ENCODE measurements at places on chromosomes 11 and 22.

DNA sequence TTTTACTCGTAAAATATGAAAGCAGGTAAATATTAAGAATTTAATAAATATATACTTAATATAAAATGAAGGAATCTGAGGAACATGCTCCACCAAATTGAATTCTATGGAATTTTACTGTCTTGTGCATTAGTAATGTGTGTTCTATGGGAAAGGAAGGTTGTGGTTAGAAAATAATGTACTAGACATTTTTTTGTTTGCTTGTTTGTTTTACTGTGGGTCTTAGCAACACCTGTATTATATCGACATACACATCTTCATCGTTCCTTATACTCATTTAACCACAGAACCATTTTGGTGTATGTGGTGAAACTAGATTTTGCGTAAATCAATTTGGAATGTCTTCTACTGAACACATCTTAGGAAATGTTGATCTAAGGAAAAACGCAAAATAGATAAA is 114.1 kb upstream of the MTMR2 start:
- DNase-seq: no peak

DNA sequence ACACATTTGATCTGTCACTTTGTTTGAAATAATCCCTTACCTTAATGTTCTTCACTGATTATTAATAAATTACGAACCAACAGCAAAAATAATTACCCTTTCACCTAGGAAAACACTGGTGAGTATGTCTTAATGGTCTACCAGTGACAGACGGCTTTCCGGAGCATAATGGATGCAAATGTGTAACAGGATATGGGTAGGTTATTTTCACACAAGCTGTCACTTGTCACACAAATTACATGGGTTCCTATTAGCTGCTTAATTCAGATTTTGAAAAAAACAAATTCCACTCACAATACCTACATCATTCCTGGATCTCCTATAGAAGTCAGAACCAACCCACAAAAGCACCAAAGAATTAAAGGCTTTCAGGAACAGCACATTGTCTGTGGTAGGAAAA is 127.9 kb downstream of the WT1 start:
- no peak for DNase-seq

- peak; percentile 65 for DNase-seq
Observed at GRCh38 chr22:29369460-29369859, 18.9 kb downstream of the AP1B1 start.

- DNase-seq: no peak
Observed at GRCh38 chr22:48098243-48098920, 1335.9 kb downstream of the TBC1D22A start.

DNA sequence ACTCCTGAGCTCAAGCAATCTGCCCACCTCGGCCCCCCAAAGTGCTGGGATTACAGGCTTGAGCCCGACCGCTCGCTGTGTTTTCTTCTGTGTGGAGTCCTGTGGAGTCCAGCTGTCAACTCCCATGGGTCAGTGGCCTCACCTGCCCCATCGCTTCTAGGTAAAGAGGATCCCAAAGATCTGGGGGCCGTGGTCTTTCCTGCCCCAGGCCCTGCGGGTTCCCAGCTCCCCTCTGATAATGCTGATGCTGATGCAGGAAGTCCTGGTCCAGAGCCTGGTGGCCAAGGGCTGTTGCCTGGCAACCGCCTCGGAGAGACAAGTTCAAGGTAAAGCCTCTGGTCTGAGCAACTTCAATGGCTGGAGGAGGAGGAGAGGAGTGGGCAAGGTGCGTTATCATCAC is 9.6 kb downstream of the SSTR3 start:
- DNase-seq: no peak

DNA sequence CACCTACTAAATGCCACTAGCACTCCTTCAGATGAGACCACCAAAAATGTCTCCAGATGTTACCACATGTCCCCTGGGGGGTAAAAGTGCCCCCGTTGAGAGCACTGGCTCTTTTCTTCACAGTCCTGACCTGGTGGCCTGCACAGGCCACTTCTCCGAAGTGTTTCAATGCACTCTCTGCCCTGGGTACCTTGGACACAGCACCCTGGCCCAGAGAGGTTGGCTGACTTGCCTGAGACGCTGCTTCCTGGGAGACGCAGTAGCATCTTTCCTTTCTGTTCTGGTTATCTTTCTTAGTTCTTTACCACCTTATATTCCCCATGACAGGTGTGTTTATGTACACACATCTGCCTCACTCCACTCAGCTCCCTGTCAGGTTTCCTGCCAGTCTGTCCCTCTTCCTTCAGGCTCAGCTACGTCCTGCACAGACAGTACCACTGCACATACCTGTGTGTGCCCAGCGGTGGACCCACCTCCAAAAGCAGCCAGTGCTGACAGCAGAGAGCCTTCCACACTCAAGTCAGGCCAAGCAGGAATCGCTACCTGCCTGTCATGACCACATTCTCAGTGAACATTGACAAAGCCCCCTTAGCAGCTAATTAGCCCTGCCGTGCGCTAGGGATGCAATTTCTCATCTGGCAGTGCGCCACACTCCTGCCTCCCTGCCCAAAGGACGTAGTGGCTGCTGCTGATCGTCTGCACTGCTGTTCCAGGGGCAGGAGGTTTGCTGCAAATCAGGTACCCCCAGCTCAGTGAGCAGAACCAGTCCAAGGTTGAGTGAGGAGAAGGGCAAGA is 39.0 kb downstream of the FAM83F start:
- DNase-seq: no peak

DNA sequence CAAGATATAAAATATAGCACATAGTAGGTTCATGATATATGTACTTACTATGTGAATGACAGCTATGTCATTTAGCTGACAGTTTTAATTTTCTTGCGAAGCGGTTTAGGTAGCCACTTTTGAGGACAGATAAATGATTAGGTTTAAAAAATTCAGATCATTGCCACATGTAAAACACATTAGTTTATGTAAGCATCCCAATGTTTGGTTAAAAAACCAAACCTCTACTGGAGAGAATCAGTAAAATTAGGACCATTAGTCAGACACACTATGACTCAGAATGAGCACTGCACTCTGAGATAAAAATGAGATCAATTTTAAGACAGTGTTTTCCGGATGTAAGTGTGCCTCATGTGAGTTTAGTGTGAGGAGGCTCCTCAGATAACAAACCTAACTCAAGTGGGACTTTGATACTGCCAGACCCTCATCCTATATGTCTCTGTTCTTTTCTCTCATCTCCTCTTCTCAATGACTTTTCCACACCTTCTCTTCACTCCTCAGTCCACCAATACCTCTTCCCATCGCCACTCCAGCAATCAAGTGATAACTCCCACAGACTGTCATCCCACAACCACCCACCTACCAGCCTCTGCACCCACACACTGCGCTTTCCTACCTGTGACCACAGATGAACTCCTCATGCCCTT is 6.8 kb upstream of the OR2AT4 start:
- no peak for DNase-seq

DNA sequence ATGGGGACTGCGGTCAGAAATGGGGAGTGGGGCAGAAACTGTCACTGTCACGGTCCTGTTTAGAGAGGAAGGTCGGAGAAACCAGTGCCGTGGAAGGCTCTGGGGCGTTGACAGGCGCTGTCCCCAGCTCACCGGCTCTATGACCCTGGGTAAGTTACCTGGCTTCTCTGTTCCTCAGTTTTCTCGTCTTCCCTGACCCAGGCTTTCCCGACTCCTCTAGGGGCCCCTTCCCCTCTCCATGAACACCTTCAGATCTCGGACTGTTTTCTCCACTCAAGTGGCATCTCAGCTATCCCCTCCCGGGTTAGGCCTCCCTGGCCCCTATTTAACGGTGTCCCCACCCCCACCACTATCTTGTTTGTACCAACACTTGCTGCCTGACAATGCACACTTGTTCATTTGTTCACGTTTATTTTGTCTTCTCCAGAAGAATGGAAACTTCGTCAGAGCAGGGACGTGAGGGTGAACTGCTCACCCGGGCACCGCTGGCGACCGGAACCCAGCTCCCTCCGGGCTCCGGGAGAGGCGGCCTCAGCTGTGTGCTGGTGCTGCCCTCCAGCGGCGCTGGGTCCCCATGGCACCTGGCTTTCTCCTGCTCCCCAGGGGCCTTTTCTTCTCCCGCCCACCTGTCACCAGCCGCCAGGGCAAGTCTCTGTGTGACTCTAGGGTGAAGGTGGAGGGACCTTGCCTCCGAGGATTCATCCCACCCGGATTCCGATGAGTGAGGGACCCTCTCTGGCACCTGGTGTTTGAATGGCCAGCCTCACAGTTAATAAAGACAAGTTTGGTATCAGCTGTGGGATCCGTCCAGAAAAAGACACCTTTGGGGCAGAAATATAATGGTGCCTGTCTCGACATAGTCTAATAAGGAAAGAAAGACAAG is 33.1 kb upstream of the SLC35C1 start:
- DNase-seq: no peak

- no peak for DNase-seq
Observed at GRCh38 chr11:23644443-23644842, 784.2 kb upstream of the CCDC179 start.

DNA sequence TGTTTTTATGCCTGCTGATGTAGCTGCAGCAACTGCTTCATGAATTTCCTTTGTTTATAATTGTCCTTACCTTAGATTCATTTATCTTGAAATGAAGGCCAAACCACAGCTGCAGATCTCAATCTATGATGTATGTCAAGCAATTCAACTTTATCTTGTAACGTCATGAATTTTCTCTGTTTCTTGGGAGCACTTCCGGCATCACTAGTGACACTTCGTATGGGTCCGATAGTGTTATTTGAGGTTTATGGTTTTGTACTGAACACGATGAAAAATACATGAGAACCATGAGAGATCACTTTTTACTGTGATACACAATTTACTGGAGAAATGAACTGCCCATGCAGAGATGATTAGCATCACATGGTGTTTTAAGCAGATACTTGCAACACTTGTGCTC is 98.5 kb downstream of the CSTPP1 start:
- no peak for DNase-seq

- DNase-seq: no peak
Observed at GRCh38 chr11:32843544-32843943, 13.8 kb downstream of the PRRG4 start.

DNA sequence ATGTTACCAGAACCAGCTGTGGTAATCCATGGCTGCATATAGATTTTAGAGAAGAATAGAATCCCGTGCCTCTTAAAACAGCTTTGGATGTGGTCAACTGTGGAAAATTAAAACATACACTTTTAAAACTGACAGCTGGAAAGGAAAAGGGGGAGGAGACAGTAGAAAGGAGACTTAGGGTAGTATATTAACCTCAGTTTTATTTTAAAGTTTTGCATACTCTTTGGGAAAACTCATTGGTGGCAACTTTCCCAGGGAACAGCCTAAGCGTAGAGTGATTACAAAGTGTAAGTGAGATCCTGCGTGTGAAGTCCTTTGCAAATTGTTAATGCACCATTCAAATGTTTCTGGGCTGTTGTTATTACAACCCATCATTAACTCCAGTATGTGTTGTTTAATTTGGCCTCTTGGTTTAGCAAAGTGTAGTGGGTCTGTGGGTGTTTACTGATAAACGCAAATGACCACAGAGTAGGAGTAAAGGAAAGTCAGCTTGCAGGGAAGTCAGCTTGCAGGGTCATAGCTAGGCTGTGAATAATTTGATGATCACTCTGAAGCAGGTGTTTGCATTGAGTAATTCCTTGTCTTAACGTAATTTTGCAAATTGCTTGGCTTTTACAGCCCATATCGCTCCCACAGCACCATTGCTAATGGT is 88.0 kb upstream of the DBX1 start:
- DNase-seq: no peak

GRCh38 chr11:120950880-120951279 is 73.0 kb upstream of the TBCEL start:
- DNase-seq: no peak

DNA sequence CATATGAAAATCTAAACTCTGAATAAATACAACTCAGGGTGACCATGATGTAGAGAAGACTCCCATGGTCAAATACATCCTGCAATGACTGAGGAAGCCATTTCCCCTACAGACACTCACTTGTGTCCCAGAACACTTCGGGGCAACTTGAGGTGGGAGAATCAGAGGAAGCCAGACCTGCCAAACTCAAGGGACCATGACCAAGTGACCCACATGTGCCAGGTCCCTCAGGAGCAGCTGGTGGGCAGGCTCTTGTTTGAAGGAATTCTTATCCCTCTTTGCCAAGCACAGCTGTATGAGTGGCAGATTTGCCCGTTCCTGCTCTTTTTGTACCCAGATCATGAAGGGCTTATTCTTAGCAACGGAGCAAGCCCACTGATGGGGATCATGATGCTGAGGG is 17.8 kb downstream of the SPATA19 start:
- DNase-seq: no peak

DNA sequence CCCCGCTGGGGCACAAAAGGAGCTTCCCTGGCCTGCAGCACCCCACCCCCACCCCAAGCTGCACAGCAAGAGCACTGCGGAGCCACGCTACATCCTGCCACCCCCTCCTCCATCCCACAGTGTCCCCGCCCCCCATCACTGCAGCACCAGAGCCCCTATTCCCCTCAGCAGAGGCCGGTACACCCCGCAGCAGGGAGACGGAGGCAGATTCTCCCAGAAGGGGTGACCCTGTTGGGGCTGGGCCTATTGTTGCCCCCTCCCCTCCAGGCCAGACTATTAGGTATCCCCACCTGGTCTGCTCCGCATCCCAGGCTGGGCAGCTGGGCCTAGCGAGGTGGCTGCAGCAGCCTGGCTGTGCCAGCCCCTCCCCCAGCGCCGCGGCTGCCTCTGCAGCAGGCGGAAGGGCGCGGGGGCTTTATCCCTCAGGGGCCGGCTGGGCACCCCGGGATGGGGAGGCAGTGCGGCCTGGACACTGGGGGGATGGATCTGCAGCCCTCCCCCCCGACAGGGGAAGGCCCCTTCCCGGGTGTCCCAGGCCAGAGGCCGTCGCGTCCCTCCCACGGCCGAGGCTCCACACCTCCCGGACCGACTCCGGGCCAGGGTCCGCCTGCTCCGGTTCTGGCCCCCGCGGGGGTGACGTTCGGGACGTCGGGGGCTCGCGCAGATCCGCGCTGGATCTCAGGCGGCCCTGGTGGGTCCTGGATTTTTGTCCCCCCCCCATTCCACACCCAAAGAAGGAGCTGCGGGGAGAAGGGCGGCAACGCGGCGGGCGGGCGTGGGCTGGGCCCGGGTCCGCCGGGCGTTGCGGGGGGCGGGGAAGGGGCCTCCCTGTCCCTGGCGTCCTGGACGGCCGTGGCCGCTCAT is 943 bp downstream of the DUSP8 start:
- DNase-seq: no peak

GRCh38 chr11:129252621-129253020 is 60.5 kb upstream of the ARHGAP32 start:
- DNase-seq: no peak

- DNase-seq: no peak
Observed at GRCh38 chr11:134733646-134734045, 321.6 kb upstream of the B3GAT1 start.

GRCh38 chr11:124736736-124737135 is 3.0 kb upstream of the NRGN start:
- no peak for DNase-seq

- peak; percentile 48 for DNase-seq
Observed at GRCh38 chr11:47523490-47524225, 29.3 kb downstream of the CELF1 start.

Measured in brain pericyte (primary cell).